Stimulated activated CD4-positive, alpha-beta T cell treated with anti-CD3 and anti-CD28 coated beads, TNF-alpha, amount 100 ng/mL, for 4 hours (primary cell): ENCODE measurements at places on chromosomes 2 and 18.

DNA sequence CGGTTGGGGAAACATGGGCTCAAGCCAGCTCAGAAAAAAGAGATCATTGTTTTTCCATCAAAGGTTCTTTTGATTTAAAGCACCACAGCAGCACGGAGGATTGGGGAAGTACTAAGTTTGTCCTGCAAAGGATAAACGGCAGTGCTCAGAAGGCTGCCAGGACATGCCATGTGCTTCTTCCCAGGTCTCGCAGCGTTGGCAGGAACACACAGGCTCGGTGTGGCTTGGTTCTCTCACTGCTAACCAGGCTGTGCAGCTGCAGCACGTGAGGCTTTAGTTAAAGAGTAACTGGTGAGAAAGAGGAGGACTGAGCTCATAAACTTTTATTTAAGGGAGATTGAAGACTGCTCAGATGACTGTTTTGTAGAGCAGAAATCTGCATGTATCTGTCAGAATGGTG is 264.3 kb downstream of the TSN start:
- DNase-seq = no peak

- DNase-seq = no peak
These were observed 289.5 kb upstream of the SLC14A2 start for GRCh38 chr18:45325778-45326177.

- no peak for DNase-seq
These were observed 86.3 kb downstream of the AGPS start for GRCh38 chr2:177478907-177479306.

DNA sequence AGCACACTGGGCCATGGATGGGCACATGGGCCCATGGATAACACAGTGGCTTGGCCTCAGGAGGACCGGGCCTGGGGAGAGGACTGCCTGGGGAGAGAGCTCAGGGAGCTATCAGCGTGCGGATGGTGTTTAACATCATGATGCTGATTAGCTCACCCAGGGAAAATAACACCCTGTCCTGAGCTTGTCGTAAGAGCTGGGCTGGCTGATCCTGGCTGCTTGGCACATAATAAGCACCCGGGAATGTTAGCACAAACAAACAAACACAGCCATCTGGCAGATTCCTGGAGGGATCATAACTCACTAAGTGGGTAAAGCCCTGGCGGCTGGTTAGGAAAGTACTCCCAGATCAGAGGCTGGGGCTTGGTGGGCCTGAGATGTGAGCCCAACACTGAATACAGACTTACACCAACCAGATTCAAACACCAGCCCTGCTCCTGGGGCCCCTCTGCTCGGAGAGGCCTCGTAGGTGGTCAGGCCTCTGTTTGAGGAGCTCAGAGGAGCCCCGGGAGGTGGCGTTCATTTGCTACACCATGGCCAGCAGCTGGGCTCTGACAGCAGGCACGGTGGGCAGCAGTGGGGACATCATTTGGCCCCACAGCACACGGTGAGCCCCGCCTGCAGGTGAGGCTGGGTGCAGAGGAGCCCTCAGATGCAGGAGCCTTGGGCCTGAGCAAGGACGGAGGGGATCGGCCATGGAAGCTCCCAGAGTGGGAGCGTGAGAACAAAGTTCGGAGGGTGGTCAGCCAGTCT is 193.4 kb upstream of the HDAC4 start:
- DNase-seq = no peak

GRCh38 chr2:183124957-183125255 is 663 bp downstream of the NUP35 start:
- no peak for DNase-seq
